SJSA1 (cell line): ENCODE measurements at places on chromosomes 5 and 9. TPM values are rescaled to one million over a fixed set of nuclear protein-coding genes. Genes with fewer than 3 reads are reported as not detected.

- no peaks in the 10 kb centered on the region for H3K36me3 ChIP-seq
- DNase-seq, result no peak
- H3K4me1 ChIP-seq, result no peaks in the 10 kb centered on the region
- no peak overlapping the region for H3K4me3 ChIP-seq
- no peaks in the 10 kb centered on the region for H3K27me3 ChIP-seq
- no peak overlapping the region for H3K27ac ChIP-seq
Measured at GRCh38 chr9:15622318-15622971, 69.6 kb downstream of the CCDC171 start.

DNA sequence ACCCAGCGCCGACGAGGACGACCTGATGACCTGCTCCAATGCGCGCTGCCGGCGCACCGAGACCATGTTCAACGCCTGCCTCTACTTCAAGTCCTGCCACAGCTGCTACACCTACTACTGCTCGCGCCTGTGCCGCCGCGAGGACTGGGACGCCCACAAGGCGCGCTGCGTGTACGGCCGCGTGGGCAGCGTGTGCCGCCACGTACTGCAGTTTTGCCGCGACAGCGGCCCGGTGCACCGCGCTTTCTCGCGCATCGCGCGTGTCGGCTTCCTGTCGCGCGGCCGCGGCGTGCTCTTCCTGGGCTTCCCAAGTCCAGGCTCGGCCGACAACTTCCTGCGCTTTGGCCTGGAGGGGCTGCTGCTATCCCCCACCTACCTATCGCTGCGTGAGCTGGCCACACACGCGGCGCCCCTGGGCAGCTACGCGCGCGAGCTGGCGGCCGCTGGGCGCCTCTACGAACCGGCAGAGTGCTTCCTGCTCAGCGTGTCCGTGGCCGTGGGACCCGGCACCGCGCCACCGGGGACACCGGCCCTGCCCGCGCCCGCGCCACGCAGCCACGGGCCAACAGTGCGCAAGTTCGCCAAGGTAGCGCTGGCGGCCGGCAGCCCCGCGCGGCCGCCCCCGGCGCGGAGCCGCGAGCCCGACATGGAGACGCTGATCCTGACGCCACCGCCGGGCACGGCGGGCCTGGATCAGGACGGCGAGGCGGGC is 2.7 kb upstream of the PHPT1 start:
- DNase-seq, result no peak
- H3K27ac ChIP-seq, result no peak overlapping the region
- peaks cover 19% of the 10 kb centered on the region for H3K36me3 ChIP-seq
- H3K27me3 ChIP-seq, result peaks cover 29% of the 10 kb centered on the region

The ZFYVE16 gene
- total RNA-seq, result 30.1 and 30.9 TPM in 2 replicates

The GLDC gene
- 0.18 TPM in 1 of 2 replicates, not detected in the other for total RNA-seq

- H3K36me3 ChIP-seq, result no peaks in the 10 kb centered on the region
- H3K27ac ChIP-seq, result no peak overlapping the region
- DNase-seq, result no peak
Measured at GRCh38 chr9:131010482-131011273, 1.7 kb downstream of the LAMC3 start.

- H3K4me1 ChIP-seq, result peaks cover 71% of the 10 kb centered on the region
- no peak for DNase-seq
- H3K4me3 ChIP-seq, result no peak overlapping the region
- no peaks in the 10 kb centered on the region for H3K36me3 ChIP-seq
- H3K27ac ChIP-seq, result peak overlapping the region; percentile 94
Measured at GRCh38 chr5:55600497-55601203, 65.9 kb upstream of the PLPP1 start.

DNA sequence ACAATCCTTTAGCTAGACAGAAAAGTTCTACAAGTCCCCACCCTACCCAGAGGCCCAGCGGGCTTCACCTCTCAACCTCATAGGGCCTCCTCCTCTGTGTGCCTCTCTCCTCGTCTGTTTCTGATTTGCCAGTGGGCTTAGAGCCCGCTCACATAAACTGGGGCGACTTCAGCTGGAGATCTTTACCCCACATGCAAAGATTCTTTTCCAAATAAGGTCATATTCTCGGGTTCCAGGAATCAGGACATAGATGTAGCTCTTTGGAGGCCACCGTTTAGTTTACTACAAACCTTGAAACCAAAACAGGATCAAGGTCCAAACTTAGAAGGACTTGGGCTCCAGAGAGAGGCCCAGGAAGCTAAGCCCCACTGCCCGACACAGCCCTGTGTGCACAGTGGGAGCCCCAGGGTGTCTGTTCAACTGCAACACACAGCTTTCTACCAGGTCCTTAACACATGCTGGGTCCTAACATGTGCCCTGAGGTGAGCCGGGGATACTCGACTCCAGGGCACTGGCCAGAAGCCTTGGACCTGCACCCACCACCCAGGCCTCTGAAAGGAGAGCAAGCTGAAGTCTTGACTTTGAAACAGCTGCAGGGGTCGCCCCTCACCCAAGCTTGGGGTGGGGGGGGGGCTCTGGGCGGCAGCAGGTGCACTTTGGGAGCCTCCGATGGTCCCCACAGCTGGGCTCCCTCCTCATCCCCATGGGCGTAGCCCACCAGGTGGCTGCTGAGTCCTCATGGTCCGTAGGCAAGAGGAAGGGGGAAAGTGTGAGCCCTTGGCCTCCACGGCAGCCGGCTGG is 26.8 kb upstream of the SLC12A7 start:
- 0 out of 2 replicates have a peak, but pooled peaks cover 6% of the 10 kb centered on the region for H3K36me3 ChIP-seq
- no peak overlapping the region for H3K4me3 ChIP-seq
- H3K27me3 ChIP-seq, result no peaks in the 10 kb centered on the region

The RNF208 gene
- not detected in 2 replicates for total RNA-seq

- no peak for DNase-seq
- peaks cover 48% of the 10 kb centered on the region for H3K36me3 ChIP-seq
- H3K27me3 ChIP-seq, result no peaks in the 10 kb centered on the region
Measured at GRCh38 chr5:16712178-16712577, 95.4 kb upstream of the RETREG1 start.

The PTCH1 gene
- 49.3 and 56.4 TPM in 2 replicates for total RNA-seq

DNA sequence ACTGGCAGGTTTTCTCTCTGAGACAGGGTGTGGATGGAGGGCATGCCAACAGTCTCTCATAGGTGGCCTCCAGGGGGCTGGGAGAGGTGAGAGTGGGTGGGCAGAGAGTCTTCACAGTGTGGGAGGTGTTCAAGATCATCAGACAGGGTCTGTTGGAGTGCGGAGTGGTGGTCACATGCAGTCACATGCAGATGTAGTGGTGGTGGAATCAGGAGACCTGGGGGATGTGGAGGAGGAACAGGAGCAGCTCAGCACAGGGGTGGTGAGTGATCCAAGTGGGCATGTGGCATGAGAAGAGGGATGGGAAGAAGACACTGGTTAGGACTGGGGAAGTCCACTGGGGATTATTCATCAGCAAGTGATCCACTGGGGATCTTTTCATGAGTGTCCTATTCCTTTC is 5.8 kb downstream of the GM2A start:
- no peaks in the 10 kb centered on the region for H3K27me3 ChIP-seq
- no peak for DNase-seq
- H3K4me1 ChIP-seq, result peaks cover 1% of the 10 kb centered on the region; the same call in 1 of the 2 replicates
- no peaks in the 10 kb centered on the region for H3K36me3 ChIP-seq
- no peak overlapping the region for H3K4me3 ChIP-seq
- H3K27ac ChIP-seq, result no peak overlapping the region

The SPINK4 gene
- not detected in 2 replicates for total RNA-seq

GRCh38 chr5:165630261-165630778 is 2124.9 kb downstream of the MAT2B start:
- H3K27ac ChIP-seq, result no peak overlapping the region
- H3K27me3 ChIP-seq, result no peaks in the 10 kb centered on the region
- no peaks in the 10 kb centered on the region for H3K4me1 ChIP-seq
- no peaks in the 10 kb centered on the region for H3K36me3 ChIP-seq
- no peak overlapping the region for H3K4me3 ChIP-seq

DNA sequence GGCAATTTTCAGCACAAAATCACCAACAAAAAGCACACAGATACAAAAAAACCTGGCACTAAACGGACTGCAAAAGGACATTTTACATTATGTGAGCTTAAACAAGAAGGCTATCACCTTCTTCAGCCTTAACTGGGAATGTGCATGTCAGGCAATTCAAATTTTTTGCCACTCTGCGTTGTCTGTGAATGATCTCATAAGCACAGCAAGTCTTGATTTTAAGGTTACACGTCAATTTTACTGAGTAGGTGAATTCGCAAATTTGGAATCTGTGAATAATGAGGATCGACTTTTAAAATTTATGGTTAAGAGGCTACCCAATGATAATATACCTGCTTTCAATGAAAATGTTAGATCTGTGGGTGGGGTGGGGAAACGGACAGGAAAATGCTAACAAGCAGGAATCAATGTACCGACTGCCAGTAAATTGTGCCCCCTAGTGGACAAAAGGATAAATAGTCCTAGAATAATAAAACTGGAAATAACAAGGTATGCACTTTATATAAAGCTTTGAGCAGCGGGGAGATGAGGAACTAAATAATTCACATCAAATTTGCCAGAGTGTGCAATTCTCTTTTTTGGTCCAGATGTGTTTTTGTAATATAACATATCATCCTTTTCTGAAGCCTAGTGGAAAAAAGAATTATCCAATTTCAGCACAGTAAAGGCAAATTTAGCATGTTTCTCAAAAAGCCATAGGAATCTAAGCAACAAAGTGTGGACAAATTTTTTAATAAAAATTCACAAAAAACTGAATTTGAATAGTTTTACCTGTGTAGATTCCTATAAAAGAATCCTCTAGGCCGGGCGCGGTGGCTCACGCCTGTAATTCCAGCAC is 20.5 kb downstream of the EQTN start:
- H3K4me3 ChIP-seq, result peak overlapping the region; percentile 7; the same call in 1 of the 2 replicates
- H3K4me1 ChIP-seq, result peaks cover 8% of the 10 kb centered on the region
- DNase-seq, result peak; percentile 52
- H3K27me3 ChIP-seq, result no peaks in the 10 kb centered on the region

The CDC20B gene
- total RNA-seq, result not detected in 2 replicates

DNA sequence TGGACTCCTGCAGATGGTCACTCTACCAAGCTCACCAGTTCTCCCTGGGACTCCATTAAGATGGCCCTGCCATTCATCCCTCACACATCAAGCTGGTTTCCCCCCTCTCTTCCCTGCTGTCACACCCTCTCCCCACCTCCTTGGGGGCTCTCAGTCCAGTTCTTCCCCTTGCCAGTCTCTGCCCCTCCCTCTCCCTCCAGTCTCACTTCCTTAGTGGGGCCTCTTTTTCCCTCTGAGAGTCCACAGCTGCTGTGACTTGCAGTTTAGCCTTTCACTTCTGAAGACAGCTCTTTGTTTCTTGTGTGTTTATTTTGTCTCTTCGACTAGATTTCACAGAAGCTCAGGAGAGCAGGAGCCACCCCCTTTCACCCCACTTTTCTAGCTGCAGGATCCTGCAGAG is 10.5 kb downstream of the DOCK2 start:
- no peak overlapping the region for H3K4me3 ChIP-seq
- no peak for DNase-seq
- H3K36me3 ChIP-seq, result no peaks in the 10 kb centered on the region
- H3K27ac ChIP-seq, result no peak overlapping the region

- H3K27ac ChIP-seq, result no peak overlapping the region
- DNase-seq, result no peak
- H3K4me3 ChIP-seq, result no peak overlapping the region
- H3K27me3 ChIP-seq, result no peaks in the 10 kb centered on the region
Measured at GRCh38 chr5:126513703-126514102, 81.3 kb downstream of the ALDH7A1 start.

- no peaks in the 10 kb centered on the region; the same call in 1 of the 2 replicates for H3K27me3 ChIP-seq
- no peak for DNase-seq
- H3K4me3 ChIP-seq, result no peak overlapping the region
- H3K36me3 ChIP-seq, result no peaks in the 10 kb centered on the region
- H3K27ac ChIP-seq, result no peak overlapping the region
Measured at GRCh38 chr9:68749579-68750159, 44.6 kb downstream of the PIP5K1B start.

GRCh38 chr9:20811872-20812271 is 127.8 kb downstream of the FOCAD start:
- no peaks in the 10 kb centered on the region for H3K4me1 ChIP-seq
- H3K4me3 ChIP-seq, result no peak overlapping the region
- DNase-seq, result no peak
- no peaks in the 10 kb centered on the region for H3K36me3 ChIP-seq
- no peak overlapping the region for H3K27ac ChIP-seq

GRCh38 chr5:9898319-9898718 is 268.2 kb upstream of the TAS2R1 start:
- no peak overlapping the region for H3K27ac ChIP-seq
- no peaks in the 10 kb centered on the region for H3K27me3 ChIP-seq
- no peak overlapping the region for H3K4me3 ChIP-seq
- H3K4me1 ChIP-seq, result no peaks in the 10 kb centered on the region; the same call in 1 of the 2 replicates
- DNase-seq, result peak; percentile 38
- H3K36me3 ChIP-seq, result no peaks in the 10 kb centered on the region
